Dorsolateral prefrontal cortex (tissue), 122 donors: ENCODE measurements at places on chromosomes 2 and 18. TPM values are rescaled to one million over a fixed set of nuclear protein-coding genes. Genes with fewer than 3 reads are reported as not detected.

GRCh38 chr18:79972720-79973119 lies 8.3 kb downstream of the HSBP1L1 start:
- no peak for DNase-seq

DNA sequence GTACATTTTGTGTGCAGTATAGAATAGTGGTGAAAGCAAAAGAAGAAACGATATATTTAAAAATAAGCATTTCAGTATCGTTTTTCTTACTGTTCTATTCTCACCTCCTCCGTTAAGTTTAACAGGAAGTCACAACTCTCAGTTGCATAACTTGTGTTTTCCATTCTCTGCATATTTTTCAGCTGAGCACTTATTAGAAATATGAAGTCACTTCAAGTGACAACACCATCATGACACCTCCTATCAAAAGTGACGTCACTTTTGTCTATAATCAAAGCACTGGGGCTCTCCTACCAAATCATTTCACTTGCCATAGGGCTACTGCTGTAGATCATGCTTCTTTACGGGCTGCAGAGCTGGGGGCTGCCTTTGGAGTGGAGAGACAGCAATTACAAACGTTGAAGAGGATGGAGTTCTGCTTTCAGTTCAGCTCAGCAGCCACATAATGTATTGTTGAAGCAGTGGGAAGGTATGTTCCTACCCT lies 36.3 kb downstream of the STAT4 start:
- no peak for DNase-seq

GRCh38 chr2:71256421-71256820 lies 29.5 kb upstream of the PAIP2B start:
- DNase-seq = peak; percentile 34

DNA sequence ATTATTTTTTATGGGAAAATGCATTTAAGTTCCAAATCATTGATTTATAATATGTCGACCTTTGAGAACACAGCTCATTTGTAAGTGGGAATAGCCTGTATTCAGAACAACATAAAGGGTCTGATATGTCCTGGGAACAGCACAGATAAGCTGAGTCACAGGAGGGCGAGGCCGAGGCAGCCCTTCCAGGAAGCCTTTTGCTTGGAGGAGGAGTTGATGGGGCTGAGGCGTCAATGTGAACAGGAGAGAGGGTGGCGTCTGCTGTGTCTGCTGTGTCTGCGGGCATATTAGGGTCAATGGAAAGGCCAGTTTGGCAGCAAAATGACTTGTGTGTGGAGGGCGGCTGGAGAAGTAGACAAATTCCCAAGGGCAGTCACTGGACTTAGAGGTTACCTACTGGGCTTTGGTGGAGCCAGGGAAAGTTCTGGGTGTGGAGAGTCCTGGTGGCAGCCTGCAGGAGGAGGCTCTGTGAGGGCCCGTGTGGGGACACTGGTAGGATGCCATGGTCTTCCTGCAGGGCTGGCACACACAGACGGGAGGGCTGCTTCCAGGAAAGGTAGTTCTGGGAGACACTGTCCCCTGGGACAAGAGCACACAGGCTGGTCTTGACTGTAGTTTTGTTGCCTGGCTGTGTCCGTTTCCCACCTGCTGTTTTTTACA lies 128.1 kb downstream of the GLI2 start:
- DNase-seq = no peak

- DNase-seq = no peak
Observed at GRCh38 chr18:47969816-47970215, 39.4 kb upstream of the SMAD2 start.

DNA sequence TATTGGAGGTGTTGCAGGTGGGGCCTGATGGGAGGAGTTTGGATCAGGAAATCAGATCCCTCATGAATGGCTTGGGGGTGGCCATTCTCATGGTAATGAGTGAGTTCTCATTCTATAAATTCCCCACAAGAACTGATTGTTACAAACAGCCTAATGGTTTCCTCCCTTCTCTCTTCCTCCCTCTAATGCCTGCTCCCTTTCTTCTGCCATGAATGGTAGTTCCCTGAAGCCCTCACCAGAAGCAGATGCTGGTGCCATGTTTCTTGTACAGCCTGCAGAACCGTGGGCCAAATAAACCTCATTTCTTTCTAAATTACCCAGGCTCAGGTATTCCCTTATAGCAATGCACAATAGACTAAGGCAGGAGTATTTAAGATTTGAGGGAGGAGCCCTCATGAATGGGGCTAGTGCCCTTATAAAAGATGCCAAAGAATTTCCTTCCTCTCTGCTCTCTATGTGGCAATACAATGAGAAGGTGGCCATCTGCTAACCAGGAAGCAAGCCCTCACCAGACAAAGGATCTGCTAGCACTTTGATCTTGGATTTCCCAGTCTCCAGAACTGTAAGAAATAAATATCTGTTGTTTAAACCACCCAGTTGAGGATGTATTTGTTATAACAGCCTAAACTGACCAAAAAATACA lies 251.8 kb downstream of the ZEB2 start:
- DNase-seq = no peak

GRCh38 chr2:109208951-109209335 lies 79.9 kb downstream of the SH3RF3 start:
- DNase-seq = no peak

DNA sequence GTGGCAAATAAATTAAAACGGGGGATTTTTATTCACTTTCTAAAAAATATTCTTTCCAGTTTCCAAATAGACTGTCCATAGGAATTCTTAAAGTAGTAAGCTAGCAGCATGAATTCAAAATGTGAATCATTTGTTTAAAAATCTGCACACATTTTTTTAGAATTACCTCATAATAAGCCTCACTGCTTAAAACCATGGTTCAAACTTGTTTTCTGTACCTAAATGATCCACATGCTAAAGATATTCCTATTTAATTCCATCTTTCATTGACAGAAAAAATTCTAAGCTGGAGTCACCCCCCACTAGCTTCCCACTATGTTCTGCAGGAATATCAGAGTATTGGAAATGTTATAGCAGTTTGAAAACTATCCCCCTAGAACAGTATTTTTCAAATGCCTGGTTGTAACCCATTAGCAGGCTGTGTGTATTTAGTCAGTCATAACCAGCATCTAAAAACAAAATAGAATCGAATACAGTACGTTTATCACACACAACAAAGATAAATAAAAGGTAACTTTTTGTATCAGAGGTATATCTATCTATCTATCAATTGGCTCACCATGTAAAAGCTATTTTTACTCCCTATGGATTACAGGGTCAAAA lies 11.2 kb upstream of the IKZF2 start:
- DNase-seq = no peak

- no peak for DNase-seq
Observed at GRCh38 chr18:46601141-46601805, 55.7 kb downstream of the LOXHD1 start.

DNA sequence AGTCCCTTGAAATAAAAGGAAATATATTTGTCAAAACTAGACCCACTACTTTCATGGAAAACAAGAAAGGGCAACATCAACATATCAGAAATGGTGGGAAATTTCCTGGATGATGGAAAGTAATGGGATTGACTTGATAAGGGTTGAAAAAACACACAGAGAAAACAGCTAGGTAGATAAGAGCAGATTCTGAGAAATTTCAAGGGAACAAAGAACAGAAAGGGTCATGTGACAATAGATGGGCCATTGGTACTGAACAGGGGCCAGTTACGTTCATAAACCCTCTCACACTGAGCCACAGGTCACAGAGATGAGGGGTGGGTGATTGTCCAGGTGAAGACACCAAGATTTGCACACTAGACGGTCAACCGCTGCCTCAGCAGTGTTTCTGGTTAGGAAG lies 98.7 kb downstream of the QPCT start:
- DNase-seq = no peak

DNA sequence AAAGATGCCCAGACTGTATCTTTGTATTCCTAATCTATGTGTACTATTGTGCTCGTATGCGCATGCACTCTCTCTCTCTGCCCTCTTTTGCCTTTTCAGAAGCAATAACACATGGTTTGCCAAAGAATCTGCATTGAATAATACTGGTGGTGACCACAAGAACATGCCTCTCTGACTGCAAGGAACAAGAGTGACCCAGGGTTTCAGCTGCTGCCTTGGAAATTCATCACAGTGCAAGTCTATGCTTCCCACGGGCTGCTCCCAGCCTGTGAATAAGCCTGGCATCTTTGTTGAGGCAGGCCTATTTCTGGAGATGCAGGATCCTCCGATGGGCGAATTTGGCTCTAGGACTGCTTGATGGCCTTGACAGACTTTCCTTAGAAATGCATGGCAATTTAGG lies 689.4 kb upstream of the FANCL start:
- DNase-seq = peak; percentile 30

GRCh38 chr2:10410001-10410822 lies 37.9 kb downstream of the ODC1 start:
- DNase-seq = no peak

DNA sequence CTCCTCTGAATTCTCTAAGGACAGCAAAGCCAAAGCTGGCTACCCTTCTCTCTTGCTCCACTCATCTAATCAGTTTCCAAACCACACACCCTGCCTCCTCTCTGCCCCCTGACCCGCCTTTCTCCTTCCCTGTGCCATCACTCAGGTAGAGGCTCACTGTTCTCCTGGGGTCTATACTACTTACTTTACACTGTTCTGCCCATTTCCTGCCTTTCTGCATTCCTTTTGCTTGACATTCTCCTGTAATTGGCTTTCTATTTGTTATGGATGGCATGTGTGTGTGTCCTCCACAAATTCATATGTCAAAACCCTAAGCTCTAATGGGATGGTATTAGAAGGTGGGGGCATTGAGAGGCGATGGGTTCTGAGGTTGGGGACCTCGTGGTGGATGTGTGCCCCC lies 675.2 kb upstream of the ID2 start:
- DNase-seq = no peak

GRCh38 chr2:71943238-71944182 lies 204.2 kb downstream of the CYP26B1 start:
- peak; percentile 68 for DNase-seq

GRCh38 chr2:238457927-238458324 lies 31.2 kb downstream of the ASB1 start:
- no peak for DNase-seq

DNA sequence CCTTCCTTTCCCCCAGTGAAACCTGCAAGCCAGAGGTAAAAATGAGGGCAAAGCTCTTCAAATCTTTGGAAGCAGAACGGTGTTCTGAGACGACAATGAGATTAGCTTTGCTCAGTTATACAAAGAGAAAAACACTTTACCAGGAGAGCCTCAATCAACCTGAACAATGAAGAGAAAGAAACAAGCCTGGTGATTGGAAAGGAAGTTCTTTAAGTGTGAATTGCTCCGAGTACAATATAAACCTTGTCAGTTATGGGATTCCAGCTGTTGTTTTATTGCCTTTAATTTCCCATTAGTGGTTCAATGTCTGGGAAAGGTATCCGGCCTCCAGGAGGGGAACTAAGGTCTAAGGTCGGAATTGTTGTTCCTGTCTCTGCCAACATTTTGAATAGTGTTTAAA lies 901.6 kb downstream of the EPHA4 start:
- DNase-seq = no peak

GRCh38 chr2:30194421-30194820 lies 36.9 kb upstream of the LBH start:
- no peak for DNase-seq

GRCh38 chr2:148812306-148812705 lies 62.7 kb upstream of the KIF5C start:
- peak; percentile 60 for DNase-seq

- DNase-seq = no peak
Observed at GRCh38 chr18:76874642-76875389, 52.5 kb downstream of the ZNF236 start.

GRCh38 chr2:39851651-39852110 lies 72.6 kb upstream of the THUMPD2 start:
- DNase-seq = no peak

DNA sequence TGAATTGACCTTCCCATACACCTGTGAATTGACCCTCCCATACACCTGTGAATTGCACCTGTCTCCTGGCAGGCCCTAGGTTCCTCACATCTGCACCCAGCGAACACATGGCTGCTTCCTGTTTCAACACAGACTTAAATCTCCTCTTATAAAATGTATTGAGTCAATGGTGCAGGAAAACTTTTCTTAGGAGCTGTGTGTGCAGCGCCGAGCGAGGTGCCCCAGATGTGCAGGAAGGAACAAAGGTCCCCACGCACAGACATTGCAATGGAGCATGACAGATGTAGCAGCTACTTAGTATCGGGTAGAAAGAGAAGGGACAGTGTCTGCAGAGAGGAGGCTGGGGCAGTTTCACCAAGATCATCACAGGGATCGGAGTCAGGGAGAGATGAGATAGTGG lies 85.5 kb upstream of the PXDN start:
- no peak for DNase-seq

DNA sequence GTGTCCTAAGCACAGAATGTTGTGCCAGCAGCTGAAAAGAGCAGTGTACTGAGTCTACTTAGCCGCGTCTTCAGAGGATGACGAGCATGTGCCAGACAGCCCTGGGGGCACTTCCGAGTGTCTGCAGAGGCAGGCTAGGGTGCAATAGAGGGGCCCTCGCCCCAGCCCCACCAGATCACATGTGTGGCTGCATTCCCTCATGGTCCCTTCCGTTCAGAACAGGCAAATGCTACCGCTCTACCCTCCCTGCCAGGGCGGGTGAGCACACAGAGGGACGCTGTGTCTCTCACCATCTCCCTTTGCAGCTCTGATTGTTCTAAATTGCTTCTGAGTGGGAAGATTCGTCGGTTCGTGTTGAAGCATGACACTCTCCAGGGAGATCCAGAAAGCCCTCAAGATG lies 212.2 kb upstream of the RAB12 start:
- DNase-seq = no peak

- no peak for DNase-seq
Observed at GRCh38 chr2:171139860-171140259, 20.8 kb downstream of the TLK1 start.

DNA sequence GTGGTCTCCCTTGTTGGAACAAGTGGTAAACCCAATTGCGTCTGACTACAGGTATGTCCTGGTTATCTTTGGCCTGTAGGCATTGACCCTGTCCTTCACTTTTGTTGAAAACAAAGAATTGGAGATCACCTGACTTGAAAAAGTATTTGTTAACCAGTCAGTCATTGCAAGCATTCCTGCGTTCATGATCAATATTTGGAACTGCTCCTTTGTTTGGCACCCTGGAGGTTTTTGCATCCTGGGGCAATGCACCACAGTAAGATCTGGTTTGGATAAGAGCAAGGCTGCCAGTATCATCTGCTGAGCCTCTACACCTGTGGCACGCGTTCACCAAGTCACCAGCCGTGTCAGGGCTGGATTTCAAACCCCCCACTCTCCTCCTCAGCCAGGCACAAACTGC lies 115.7 kb downstream of the DNAH6 start:
- DNase-seq = no peak

The GRB14 gene
- total RNA-seq = 10.0 TPM

The ANKRD62 gene
- total RNA-seq = 2.7 TPM

The SNED1 gene
- total RNA-seq = 48.1 TPM

The CYRIA gene
- 154 TPM for total RNA-seq

The AQP12B gene
- not detected for total RNA-seq

The ANKRD53 gene
- 0.82 TPM for total RNA-seq

The ZNF514 gene
- total RNA-seq = 29.6 TPM

The CXCR1 gene
- not detected for total RNA-seq

The TMEFF2 gene
- 34.5 TPM for total RNA-seq

The RPL37A gene
- total RNA-seq = 1,209 TPM

The RDH14 gene
- total RNA-seq = 20.4 TPM

The TEKT4 gene
- 0.23 TPM for total RNA-seq

The POTEC gene
- total RNA-seq = not detected

The NEURL3 gene
- 1.3 TPM for total RNA-seq

The EPB41L5 gene
- 44.0 TPM for total RNA-seq

The MAIP1 gene
- total RNA-seq = 15.7 TPM
